ENCODE measurements at places on chromosomes 16 and 17.
A peak's percentile ranks its signal among the peaks of the same experiment; 100 is the strongest.

GRCh38 chr17:31388770-31389656, 2.5 kb upstream of the RAB11FIP4 start:
- no peak for DNase-seq

DNA sequence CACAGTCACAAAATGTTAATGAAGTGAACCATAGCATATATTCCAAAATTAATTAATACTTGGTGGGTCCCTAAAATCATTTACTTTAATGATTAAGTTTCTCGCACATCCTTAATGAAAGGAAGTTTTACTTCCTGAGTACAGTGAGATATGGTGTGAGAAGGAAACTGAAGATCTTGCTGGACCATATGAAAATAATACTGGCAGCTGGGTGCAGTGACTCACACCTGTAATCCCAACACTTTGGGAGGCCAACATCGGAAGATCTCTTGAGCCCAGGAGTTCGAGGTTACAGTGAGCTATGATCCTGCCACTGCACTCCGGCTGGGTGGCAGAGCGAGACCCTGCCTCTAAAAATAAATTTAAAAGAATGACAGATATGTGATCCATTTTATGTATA, 62.5 kb downstream of the ABCA8 start:
- DNase-seq: no peak

DNA sequence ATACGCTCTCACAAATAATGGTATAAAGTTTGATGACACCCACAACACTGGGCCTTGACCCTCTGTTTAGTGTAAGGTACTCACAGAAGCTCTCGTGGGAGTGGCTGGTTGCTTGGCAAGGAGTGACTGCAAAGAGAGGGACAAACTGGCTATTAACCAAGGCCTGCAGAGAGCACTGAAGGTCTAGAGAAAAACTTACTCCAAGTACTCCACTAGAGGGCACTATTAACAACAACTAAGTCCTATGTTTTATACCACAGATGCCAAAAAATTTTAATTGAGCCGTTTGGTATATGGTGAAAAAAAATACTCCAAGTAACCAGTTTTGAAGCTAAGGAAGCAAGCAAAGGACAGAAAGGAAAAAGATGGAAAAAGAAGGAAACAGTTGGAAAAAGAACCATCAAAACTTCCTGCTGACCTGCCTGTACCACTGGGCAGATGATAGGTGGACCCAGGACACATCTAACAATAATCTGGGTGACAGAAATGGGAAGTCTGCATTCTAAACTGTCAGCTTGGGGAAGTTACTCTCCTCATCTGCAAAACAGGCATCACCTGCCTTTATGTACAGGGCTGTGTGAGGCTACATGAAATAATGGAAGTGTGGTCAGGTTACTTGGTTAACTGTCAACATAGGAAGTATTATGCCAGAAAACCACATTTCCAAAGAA, 23.2 kb downstream of the DYNC1LI2 start:
- no peak for DNase-seq

DNA sequence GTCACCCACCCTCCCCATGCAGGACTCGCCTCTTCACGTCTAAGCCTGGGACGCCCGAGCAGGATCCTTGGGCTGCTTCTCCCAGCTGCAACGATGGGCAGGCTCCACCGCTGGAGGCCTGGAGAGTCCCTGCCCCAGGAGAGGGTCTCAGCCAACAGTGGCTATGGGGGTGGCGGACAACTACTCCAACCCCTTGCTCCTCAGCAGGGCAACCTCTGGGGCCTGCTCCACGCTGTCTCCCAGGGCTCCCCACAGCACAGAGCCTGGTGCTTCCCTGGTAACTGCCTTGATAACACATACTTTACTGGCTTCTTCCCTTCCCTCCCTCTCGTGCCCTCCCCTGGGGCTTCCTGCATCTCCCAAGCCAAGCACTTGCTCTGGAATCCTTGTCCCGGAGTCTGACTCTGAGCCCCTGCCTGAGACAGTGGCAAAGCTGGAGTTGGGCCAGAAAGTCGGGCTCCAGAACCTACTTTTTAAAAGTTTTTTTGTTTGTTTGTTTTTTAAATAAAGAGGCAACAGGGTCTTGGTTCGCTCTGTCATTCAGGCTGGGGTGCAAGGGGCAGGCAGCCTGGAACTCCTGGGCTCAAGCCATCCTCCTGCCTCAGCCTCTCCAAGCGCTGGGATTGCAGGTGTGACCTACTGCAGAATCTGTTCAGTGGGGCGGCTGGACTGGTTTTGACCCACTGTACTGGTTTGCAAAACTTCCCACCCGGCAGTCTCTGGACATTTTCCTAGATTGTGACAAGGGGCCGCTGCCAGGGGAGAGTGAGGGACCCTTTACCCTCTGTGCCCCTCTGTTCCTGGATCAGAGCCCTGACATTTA, 99.4 kb downstream of the TNFRSF13B start:
- no peak for DNase-seq

GRCh38 chr17:19414396-19415280, 3.6 kb downstream of the RNF112 start:
- DNase-seq: no peak

GRCh38 chr17:32350666-32351418, 885 bp downstream of the ZNF207 start:
- peak; percentile 48 for DNase-seq

DNA sequence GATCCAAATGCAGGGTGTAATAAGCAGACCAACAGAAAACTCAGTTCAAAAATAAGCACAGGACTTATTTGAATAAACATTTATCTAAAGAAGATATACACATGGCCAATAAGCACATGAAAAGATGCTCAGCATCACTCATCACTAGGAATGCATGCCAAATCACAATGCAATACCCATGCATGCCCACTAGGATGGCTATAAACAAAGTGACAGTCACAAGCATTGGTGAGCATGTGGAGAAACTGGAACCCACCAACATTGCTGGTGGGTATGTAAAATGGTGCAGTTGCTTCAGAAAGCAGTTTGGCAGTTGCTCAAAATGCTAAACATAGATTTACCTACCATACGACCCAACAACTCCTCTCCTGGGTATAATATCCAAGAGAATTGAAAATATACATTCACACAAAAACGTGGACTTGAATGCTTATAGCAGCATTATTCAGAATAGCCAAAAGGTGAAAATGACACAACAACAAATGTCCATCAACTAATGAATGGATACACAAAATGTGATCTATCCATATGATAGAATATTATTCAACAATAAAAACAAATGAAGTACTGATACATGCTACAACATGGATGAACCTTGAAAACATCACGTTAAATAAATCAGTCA, 20.1 kb downstream of the UBE2O start:
- no peak for DNase-seq

DNA sequence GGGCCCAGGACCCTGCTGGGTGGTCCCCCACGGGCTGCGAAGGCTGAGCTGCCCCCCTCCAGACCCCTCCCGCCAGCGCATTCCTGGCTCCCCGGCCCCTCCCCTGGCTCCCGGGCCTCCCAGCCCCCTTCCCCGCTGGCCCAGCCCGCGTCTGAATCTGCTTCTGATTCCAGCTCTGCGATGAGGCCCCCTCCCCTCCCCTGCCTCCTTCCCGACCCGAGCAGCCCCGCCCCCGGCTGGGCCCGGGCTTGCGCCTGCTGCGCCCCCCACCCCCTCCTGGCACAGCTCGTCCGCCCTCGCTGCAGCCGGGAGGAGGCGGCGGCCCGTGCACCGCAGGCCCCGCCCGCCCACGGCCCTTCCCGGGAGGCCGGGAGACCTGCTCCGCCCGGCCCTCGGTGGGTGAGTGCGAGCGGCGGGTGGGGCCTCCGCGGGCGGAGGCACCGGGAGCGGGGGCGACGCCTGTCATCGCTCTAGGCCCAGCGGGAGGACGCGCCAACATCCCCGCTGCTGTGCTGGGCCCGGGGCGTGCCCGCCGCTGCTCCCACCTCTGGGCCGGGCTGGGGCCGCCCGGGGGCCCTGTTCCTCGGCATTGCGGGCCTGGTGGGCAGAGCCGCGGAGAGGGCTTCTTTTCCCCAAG, at the start of gene NTN3:
Gene NTN3 (plus strand): TSS at position 282 of the 637 bp plus-strand sequence. CDS start 405 bp downstream, outside the sequence.
- DNase-seq: no peak

DNA sequence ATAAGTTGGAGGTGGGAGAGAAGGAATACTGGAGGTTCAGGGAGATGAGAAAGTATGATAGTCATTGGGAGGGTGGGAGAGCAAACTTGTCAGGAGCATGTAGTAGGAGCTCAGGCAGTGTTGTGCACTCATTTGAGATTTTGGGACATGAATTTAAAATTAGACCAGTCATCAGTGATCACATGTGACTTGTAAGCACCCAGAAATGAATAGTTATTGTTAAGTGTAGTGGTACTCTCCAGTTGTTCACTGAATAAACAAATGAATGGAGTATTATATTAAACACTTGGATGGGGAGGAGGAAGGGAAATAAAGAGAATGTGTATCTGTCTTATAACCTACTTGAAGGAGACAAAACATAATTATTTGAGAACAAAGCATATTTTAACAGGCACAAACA, 2.2 kb upstream of the PSME3 start:
- DNase-seq: no peak

DNA sequence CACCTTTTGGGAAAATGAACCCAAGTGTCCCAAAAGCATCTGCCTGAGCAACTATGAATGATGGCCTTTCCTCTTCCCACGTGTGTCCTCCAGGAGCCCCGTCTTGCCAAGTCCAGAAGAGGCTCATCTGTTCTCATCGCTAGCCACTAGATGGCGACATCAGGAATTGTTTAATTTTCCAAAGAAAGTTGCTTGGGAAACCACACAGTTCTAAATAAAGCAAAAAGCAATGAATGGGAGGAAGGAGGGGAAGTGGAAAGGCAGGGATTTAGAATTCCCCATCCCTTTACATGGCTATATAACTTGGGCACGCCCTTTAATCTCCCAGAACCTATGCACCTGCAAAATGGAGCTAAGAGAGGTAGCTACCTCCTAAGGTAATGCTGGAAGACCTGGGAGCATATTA, 9.0 kb upstream of the CDH5 start:
- DNase-seq: peak; percentile 57

- no peak for DNase-seq
Observed at GRCh38 chr17:12584727-12585126, 81.0 kb upstream of the MYOCD start.

DNA sequence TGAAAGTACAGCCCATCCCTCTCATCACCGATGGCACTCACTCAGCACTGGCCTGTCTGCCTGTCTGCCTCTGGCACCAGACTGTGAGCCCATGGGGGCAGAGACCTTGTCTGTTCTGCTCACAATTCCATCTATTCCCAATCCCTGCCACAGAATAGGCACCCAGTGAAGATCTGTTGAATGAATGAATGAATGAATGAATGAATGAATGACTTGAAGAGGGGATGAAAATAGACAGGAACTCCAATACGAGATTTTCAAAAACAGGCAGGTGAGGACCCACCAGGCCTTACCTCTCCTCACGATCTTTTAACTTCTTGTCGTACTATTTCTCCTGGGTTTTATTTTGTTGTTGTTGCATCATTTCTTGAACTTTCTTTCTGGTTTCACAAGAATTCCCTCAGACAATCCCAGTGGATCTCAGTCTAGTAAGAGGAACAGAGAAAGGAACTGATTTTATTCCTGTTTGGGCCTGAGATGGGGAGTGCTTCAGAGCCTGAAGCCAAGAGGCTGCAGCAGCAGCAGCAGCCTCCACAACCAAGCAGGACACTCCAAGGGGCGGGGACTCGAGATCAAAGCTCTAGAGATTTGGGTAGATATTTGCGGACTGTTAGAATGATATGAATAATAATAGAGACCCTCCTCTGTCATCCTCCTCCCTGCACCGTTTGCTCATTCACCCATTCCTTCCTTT, 17.7 kb downstream of the KRT9 start:
- no peak for DNase-seq

- no peak for DNase-seq
Observed at GRCh38 chr16:67679935-67680897, 13.6 kb downstream of the C16orf86 start.

Data from colonic mucosa (tissue), 4 donors.